Heart left ventricle (tissue), 16 donors: ENCODE measurements at places on chromosomes 12 and 14. TPM values are rescaled to one million over a fixed set of nuclear protein-coding genes. Genes with fewer than 3 reads are reported as not detected.

C12orf54 gene
- total RNA-seq: not detected

SFSWAP gene
- total RNA-seq: 15.0 TPM

NTF3 gene
- 0.74 TPM for total RNA-seq

PHLDA1 gene
- 4.2 TPM for total RNA-seq

SERPINA5 gene
- 1.2 TPM for total RNA-seq

SNX6 gene
- total RNA-seq: 54.4 TPM
